Activated gamma-delta T cell treated with anti-CD3 and anti-CD28 coated beads, Interleukin-2, amount 50 U/mL, for 16 hours (primary cell): ENCODE measurements at places on chromosomes 5 and 9.

DNA sequence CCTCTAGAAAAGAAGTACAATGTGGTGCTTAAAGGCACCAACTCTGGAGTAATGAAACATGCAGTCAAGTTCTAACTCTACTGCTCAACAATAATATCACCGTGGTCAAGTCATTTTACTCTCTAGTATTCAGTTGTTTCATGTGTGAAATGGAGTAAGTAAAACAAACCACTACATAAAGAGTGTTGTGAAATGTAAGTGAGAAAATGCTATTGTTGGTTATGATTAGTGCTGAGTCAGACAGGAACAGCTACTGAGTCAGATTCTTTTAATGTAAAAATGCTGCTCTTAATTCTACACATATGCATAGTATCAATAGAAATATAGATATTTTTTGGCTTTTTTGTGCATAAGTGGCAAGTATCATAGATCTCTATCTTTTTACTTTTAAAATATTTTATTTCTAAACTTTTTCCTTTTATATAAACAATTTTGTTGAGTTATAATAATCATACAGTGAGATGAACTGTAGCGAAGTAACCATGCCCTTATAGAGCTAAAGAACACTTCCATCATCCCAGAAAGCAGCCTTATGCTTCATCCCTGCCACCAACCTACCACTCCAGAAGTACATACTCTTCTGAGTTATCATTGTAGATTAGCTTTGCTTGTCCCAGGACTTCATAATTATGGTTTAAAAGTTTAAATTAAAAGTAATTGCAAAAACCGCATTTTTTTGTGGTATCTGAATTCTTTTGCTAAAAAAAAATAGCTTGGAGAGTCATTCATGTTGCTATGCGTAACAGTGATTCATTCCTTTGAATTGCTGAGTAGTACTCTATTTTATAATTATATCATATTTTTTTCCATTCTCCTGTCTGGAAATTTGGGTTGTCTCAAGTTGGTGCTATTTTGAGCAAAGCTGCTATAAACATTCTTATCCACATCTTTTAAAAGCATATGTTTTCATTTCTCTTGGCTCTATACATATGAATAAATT is 548.2 kb upstream of the CLINT1 start:
- no peak for DNase-seq

DNA sequence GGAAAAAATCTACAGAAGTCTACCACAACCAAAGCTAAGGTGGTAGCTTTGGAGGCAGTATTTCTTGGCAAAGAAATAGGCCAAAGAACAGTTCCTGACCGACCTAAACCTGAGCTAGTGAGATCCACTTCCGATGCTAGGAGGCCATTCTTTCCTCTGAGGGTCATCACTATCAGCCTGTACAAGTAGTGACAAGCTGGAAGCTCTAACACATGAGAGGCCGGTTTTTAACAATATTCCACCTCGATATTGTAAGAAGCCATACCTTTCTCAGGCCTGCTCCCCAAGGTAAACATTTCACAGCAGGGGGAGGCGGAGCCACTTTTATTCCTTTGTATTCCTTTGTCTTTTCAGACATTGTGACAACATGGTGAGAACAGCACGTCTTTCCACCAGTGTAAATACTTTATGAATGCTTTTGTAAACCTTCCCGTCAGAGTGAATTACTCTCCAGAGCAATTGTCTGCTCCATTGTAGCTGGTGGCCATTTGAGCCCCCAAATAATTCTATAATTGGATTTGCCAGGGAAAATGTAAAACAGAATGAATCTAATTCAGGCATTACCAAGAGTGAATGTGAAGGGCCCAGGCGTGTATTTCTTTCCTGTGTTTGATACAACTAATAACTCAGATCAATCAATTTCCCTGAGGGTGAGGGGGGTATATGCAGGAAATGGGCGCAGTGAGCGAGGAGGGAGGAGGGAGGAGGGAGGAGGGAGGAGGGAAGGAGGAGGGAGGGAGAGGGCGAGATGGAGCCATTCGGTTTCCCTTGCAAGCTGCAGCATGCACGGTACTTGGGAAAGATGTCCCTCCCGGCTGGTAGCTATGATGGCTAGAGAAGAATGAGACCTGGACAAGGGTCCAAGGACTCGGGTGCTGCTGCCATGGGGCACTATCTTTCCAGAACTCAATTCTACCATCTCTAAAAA is 166.6 kb downstream of the CDK5RAP2 start:
- DNase-seq = no peak

GRCh38 chr9:8252445-8252844 is 452.9 kb upstream of the DMAC1 start:
- no peak for DNase-seq

DNA sequence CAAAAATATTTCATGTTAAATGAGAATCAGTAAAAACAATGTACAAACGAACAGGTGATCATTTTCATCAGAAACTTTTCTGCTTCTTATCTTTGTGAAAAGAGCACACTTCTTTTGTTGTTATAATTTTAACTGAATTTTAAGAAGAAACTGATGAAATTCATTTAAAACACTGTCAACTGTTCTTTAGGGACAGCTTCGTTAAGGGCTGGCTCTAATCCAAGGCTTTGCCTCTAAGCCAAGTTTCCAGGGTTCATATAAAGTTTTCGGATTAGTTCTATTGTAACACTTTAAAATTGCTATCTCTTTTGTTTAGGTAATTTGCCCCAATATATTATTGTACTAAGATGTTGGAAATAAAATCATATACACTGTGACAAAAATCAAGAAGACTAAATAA is 559.2 kb downstream of the TUSC1 start:
- no peak for DNase-seq

- no peak for DNase-seq
Observed at GRCh38 chr9:75964427-75964826, 74.0 kb downstream of the PCSK5 start.

- DNase-seq = no peak
Observed at GRCh38 chr9:136100700-136101614, 5.9 kb upstream of the NACC2 start.

DNA sequence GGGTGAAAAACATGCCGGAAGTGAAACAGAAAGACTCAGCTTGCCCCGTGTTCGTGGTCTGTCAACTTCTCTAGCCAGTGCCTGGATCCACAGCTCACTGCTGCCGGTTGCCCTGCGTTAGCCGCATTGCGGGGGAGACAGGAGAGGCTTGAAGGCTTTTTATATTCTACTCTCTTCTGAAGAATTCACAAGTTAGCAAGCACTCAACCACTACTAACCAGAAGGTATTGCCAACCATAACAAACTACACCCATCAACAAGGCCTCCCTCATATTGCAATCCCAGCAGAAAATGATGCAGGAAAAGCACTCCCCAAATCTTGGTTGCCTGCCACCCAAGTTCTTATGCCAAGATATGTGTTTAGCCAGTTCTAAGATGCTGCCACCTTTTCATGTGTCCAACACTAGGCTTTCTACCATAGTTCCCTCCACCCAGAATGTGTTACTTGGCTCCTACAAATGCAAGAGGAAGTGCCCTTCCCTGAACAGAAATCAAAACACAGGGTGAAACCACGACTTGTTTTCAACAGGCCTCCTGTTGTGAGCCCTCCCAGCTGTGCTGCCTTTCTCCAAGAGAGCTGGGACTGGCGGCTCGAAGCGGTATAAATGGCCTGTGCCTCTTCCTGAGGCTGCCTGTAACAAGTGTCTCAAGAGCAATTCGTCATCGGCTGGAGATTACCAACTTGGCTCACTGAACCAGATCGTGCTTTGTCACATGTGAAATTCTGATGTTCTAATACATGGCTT is 129.0 kb downstream of the SNX18 start:
- DNase-seq = peak; percentile 65

GRCh38 chr9:118318770-118319431 is 614.7 kb downstream of the TLR4 start:
- DNase-seq = no peak

GRCh38 chr5:65061250-65061973 is 292.7 kb downstream of the CWC27 start:
- no peak for DNase-seq
